ENCODE measurements at places on chromosomes 2 and 18.

DNA sequence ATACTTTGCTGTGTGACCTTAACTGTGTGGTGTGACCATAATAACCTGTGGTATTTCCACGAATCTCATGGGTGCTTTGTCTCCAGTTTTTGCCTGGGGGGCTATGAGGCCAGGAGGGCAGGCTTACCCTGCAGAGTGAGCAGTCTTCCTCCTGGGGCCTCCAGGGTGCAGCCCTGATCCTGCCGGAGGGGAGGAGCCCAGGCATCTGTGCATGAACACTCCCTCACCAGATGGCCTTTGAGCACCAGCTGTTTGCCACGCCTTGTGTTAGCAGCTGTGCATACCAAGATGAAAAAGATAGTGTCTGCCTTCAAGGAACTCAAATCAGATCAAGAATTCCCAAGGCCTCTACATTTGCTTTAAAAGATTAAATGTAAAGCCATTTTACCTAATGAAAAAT, 75.0 kb upstream of the RBM44 start:
- DNase-seq = peak; percentile 61

DNA sequence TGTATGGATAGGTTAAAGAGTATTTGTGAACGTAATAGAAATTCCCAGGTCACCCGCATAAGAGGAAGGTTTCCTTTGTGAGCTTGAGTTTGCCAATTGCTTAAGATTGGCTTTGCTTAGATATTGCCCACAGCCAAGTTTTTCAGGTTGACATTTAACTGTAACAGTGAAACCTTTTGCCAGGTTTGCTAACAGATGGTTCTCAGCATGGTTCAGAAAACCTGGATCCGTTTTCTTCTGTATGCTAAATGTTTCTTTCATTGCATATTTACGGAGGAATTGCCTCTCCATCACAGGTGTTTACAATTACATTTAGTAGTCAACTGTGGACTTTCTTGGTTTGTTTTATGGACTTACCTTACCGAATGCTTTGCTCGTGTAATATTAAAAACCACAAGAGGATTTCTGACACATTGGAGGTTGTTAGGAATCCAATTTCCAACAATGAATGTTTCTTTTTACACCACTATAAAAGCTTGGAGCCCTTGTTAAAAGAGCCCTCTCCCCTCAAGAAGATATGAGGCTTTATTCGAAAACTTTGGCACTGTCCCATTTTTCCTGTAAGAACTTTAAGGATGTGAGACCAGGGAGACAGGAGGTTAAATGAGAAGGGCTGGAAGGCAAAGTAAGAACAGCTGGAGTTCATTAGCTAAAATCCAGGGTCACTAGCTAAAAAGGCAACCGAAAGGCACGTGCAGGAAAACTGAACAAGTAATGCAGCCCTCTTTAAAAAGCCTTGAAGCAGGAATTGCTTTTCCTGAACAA, 7.8 kb downstream of the CDK15 start:
- no peak for DNase-seq

GRCh38 chr18:61569176-61569892, 236.1 kb downstream of the CDH20 start:
- DNase-seq = peak; percentile 68

DNA sequence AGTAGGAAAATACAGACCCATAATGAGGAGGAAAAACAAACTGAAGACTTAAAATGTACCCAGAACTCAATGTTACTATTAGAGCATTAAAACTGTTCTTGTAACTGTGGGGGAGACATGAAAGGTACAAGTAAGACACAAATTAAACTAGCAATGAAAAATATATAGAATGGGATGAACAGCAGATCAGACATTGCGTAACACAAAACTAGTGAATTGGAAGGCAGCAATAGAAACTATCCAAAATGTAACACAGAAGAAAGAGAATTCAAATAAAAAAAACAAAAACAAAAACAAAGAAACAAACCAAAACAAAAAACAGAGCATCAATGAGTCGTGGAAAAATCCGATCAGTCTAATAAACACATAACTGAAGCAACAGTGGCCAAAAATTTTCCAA, 127.1 kb upstream of the CNGA3 start:
- no peak for DNase-seq

DNA sequence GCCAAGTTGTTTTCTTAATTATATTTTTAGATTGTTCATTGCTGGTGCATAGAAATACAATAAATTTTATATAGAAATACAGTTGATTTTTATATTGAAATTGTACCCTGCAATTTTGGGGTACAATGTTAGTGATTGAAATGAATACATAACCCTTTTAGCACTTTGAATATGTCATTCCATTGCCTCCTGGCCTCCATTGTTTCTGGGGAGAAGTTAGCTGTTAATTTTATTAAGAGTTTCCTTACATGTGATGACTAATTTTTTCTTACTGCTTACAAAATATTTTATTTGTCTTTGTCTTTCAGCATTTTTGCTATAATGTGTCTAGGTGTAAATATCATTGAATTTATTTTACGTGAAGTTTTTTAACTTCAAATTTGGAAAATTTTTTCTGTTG, 176.5 kb upstream of the DCC start:
- no peak for DNase-seq

DNA sequence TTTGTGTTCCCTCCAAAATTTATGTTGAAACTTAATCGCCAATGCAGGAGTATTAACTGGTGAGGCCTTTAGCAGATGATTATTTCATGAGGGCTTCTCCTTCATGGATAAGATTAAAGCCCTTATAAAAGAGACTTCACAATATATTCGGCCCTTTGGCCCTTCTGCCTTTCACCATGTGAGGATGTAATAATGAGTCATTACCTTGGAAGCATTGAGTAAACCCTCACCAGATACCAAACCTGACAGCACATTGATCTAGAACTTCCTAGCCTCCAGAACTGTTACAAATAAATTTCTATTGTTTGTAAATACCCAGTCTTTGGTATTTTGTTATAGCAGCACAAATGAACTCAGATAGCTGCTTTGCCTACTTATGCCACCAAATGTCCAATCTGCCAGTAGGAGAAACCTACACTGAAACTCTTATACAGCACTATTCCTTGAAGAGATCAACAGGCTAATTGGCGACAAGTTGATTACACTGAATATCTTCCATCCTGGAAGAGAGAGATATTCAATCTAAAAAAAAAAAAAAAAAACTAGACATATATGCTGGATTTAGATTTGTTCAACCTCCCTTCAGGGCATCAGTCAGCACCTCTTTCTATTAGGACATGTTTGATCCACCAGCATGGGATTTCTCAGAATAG, 125.9 kb upstream of the COL5A2 start:
- DNase-seq = no peak

GRCh38 chr2:182826064-182826463, 40.4 kb downstream of the FRZB start:
- DNase-seq = no peak

- no peak for DNase-seq
Measured at GRCh38 chr2:175730050-175730449, 272.0 kb downstream of the LNPK start.

DNA sequence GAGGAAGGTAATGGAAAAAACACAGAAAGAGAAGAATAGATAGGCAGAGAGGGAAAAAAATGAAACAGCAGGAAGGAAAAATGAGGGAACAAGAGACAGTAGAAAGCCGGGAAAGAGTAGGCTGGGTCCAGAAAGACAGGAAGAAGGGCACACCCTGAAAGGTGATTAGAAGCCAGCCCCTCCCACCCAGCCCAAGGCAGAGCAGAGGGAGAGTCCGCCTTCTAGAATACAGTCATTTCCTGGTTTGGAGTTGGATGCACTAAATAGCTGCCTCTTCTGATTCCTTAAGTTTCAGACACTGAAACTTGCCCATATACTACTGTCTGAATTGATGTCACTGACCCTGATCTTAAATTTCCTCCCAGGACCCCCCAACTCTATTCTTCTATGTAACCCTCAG, 17.9 kb upstream of the DSG3 start:
- DNase-seq = no peak

GRCh38 chr2:197673106-197673505, 2.3 kb downstream of the RFTN2 start:
- no peak for DNase-seq

- no peak for DNase-seq
Measured at GRCh38 chr2:203177361-203177760, 61.5 kb upstream of the CYP20A1 start.

DNA sequence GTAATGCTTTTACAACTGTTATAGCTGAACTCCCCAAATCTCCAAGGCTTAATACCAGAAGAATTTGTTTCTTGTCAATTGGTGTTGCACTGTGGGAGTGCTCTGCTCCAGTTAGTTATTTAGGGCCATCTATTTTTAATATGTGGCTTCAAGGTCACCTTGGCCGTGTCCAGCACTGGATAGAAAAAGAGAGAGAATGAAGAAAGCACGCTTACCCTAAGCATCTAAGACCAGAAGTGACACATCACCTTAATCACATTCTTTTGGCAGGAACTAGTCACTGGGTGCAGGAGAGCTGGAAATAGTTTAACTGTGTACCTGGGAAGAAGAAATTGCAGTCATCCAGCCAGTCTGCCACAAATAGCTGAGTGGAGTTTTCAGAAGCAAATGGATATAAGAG, 78.8 kb downstream of the VWC2L start:
- no peak for DNase-seq

DNA sequence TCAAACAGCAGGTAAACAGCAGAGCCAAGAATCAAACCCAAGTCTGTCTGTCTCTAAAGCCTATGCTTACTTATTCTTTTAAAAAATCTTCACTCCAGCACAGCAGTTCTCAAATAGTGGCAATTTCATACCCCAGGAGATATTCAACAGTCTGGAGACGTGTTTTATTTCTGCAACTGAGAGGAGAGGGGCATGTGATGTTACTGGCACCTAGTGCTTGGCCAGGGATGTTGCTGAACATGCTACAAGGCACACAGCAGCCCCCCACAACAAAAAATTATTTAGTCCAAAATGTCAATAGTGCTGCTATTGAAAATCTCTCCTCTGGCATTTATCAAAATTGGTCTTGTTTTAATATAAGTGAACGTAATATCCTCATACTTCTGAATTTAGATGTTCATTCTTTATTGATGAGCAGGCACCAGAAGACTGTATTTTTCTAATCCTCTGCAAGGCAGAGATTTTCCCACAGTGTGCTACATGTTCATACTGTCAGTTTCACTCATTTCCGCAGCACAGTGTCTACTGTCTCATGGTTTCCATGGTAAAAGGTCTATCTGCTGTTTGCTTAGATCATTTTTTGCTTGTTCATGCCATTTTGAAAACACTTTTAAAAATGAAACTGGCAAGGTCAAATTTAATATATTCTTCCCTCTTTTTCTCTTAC, 90.5 kb downstream of the LRATD1 start:
- no peak for DNase-seq

- DNase-seq = no peak
Measured at GRCh38 chr2:120338015-120338414, 7.9 kb upstream of the INHBB start.

DNA sequence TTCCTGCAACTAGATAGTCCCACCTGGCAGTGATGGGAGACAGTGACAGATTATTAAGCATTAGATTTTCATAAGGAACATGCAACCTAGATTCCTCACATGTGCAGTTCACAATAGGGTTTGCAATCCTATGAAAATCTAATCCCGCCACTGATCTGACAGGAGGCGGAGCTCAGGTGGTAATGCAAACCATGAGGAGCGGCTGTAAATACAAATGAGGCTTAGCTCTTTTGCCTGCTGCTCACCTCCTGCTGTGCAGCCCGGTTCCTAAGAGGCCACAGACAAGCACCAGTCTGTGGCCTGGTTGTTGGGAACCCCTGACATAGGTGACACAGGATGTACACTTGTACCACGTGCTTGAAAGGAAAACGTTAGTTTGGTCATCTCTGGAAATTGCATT, 41.6 kb downstream of the CDH19 start:
- DNase-seq = no peak

- DNase-seq = no peak
Measured at GRCh38 chr2:26687328-26687727, 5.2 kb upstream of the KCNK3 start.

GRCh38 chr2:174335254-174335987, 667 bp downstream of the SP9 start:
- DNase-seq = no peak

DNA sequence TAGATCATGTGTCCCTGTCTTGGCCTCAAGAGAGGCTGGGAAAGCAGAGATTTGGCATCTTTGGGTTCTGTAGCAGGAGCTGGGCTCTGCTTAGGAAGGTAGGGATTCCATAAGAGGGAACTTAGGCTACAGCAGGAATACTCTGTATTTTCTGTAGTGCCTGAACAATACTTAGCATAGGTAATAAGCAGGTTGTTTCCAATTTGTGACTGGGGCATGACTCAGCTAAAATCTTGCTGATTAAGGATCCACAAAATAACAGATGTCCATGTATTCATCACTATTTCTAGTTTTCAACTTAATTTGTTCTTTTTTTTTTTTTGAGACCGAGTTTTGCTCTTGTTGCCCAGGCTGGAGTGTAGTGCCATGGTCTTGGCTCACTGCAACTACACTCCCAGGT, 68.5 kb downstream of the SMAD4 start:
- no peak for DNase-seq

DNA sequence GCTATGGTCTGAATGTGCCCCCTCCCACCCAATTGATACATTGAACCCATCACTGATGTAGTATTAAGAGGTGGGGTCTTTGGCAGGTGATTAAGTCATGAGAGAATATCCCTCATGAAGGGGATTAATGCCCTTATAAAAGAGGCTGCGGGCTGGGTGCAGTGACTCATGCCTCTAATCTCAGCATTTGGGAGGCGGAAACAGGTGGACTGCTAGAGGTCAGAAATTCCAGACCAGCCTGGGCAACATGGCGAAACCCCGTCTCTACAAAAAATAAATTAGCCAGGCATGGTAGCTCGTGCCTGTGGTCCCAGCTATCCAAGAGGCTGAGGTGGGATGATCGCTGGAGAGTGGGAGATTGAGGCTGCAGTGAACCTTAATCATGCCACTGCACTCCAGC, 14.3 kb downstream of the POLR2D start:
- DNase-seq = no peak

DNA sequence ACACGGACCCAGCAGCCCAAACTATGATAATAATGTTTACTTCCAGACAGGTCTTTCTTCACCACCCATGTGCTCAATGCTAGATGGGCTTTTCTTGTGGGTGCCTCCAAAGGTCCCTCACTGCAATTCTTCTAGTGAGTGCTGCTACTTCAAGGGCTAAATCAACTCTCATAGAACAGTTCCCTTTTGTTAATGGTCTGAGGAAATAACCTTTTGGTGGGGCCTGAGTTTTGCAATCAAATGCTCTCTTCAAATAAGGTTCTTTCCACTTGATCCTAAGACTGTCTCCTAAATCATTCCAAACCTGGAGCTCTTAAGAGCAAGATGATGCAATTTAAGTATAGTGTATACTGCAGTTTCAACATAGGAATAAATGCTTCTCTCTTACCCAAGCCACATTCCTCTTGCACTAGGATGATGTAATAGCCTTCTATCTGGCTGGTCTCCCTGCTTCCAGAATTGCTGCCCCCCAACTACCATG, 6.0 kb downstream of the NEMP2 start:
- DNase-seq = peak; percentile 27

DNA sequence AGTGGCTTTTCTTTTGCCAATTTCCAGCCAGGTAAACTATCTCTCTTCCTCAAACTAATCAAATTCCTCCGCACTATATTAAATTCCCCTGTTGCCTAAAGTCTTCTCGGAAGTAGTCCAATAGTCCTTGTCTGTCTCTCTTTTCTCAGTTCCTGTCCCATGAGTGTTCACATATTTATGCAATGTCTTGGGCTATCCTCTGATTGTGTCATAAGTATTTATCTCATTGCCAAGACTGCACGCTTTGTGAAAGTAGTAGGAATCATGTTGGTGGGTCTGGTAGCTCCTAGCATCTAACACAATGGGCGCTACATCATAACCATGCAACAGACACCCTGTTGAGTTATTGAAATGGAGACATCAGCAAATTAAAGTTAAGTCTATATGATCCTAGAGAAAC, 59.9 kb upstream of the POU3F3 start:
- DNase-seq = peak; percentile 36
